Mesothelial cell of epicardium (in vitro differentiated cells): ENCODE measurements at places on chromosomes 6 and 20. TPM values are rescaled to one million over a fixed set of nuclear protein-coding genes. Genes with fewer than 3 reads are reported as not detected.

- DNase-seq = no peak
Observed at GRCh38 chr20:61712688-61713087, 353.0 kb downstream of the TAF4 start.

- DNase-seq = peak; percentile 33
Observed at GRCh38 chr6:26251354-26252076, 113.5 kb upstream of the BTN3A2 start.

DNA sequence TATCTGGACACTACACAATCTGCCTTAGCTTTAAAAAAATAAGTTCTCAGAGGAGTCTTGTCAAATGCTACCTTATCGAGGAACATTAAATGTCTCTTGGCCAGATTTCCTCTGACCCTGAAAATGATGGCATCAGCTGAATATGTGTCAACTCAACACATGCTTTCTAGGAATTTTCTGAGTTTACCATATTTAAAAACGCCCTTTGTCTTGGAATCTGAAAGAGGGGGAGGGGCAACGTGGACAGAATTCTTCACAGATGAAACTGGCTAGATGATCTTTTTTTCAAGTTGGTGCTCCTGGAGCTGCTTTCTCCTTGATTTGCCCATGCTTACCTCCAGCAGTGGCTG is 5.1 kb downstream of the SOX4 start:
- DNase-seq = no peak

The HSPA12B gene
- total RNA-seq = 11.5 to 13.0 TPM (median 12.0 TPM) in 3 replicates

GRCh38 chr6:137880746-137881521 is 13.9 kb downstream of the TNFAIP3 start:
- no peak for DNase-seq

GRCh38 chr6:16324606-16325225 is 86.3 kb downstream of the GMPR start:
- DNase-seq = no peak

GRCh38 chr6:116369964-116370759 is 585 bp upstream of the DSE start:
- no peak for DNase-seq

DNA sequence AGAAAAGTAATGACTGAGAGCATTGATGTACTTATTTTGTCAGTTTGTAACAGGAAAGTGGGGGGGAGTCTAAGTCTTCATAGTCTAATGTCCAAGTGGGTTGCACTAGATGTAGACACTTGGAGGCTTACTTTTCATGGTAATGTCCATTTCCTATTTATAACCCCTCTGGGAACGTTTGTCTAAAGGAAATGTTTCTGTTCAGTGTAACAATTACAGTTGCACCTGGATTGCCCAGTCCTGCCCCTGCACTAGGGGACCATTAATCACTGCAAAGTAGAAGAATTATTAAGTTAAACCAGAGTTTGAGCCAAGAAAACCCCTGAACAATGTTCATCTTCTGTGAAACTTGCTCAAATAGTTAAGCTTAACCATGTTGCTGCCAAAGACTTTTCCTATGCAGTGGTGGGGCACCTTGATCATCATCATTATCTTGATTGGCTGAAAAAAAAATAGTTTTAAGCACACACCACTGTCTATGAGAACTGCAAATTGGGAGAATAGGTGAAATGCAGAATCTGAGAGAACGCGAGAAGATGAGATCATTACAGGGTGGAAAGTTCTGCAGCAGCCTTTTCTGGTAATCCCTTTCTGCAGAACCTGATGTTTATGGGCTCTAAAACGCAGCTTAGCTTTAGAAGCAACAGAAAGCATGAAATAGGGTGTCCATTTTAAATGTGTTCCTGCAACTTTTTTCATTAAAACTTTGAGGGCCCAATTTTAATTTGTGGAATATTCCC is 106.0 kb downstream of the ZNF217 start:
- DNase-seq = no peak

- DNase-seq = no peak
Observed at GRCh38 chr6:136180704-136181511, 69.2 kb downstream of the MTFR2 start.

GRCh38 chr6:19791267-19791666 is 45.9 kb upstream of the ID4 start:
- no peak for DNase-seq

- DNase-seq = no peak
Observed at GRCh38 chr6:135434991-135435390, 62.5 kb downstream of the AHI1 start.

The BRD2 gene
- 235 to 261 TPM (median 246 TPM) in 3 replicates for total RNA-seq

DNA sequence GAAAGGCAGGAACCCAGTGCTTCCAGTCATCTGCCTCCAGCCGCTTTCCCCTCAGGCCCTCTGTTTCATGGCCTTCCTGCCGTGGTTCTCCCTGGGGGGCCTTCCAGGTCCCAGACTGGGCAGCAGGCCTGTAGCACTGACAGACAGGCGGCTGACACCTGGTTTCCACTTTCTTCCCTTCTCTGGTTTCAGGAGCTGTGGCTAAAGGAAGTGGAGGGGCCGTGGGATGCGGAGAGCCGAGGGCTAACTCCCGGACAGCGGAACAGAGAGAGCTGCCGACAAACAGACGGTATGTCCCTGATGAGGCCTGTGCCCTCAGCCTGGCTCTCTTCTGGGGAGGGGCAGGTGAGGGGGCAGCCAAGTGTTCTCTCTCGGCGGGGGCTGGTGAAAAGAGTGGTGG is 12.5 kb downstream of the LRRC73 start:
- DNase-seq = no peak
